ENCODE measurements at places on chromosomes 7 and 10. TPM values are rescaled to one million over a fixed set of nuclear protein-coding genes. Genes with fewer than 3 reads are reported as not detected.

Gene CRPPA
- not detected for total RNA-seq

- DNase-seq = no peak
These were observed 16.0 kb upstream of the ATOH7 start for GRCh38 chr10:68247931-68248330.

DNA sequence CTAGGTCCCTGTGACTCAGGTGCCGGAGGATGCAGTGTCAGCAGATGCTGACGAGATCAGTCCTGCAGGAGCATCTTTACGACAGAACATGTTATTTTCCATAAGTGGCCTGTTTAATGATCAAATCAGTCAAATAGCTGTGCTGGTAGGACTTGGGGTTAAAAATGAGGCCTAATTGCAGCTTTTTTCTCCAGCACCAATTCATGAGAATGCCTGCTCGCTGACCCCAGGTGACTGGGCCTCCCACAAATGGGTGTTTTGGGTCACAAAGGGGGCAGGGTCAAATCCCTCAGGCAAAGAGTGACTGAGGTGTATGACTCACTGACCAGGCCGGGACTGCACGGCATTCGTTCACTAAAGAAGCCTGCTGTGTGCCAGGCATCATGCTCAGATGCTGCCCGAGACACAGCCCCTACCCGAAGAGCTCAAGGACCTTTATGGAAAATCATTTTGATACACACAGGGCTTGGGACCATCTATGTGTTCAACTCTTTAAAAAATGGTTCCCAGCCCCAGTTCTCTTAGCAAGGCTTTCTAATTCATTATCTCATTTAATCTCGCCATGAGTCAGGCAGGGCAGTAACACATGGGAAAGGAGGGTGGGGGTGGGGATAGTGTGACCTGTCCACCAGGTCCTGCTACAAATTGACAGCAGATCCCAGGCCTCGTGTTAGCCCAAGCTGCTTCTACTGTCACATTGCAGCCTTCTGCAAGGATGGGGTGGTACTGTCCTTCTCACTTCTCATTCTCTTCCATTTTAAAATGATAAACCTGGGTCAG is 21.1 kb downstream of the ZNF775 start:
- DNase-seq = no peak

- no peak for DNase-seq
These were observed 379.1 kb upstream of the GALNT17 start for GRCh38 chr7:70752794-70753241.

- DNase-seq = peak; percentile 35
These were observed 5.9 kb downstream of the KCP start for GRCh38 chr7:128904381-128905197.

GRCh38 chr7:141866974-141867373 is 25.7 kb upstream of the PRSS37 start:
- no peak for DNase-seq

GRCh38 chr10:132492323-132493025 is 45.1 kb upstream of the INPP5A start:
- DNase-seq = no peak

Gene BBIP1
- 19.1 TPM for total RNA-seq

- DNase-seq = no peak
These were observed 2.1 kb upstream of the KAT6B start for GRCh38 chr10:74824184-74824899.

Gene TMEM139
- total RNA-seq = not detected

- DNase-seq = no peak
These were observed 307.3 kb upstream of the ZNF32 start for GRCh38 chr10:43955978-43956377.

DNA sequence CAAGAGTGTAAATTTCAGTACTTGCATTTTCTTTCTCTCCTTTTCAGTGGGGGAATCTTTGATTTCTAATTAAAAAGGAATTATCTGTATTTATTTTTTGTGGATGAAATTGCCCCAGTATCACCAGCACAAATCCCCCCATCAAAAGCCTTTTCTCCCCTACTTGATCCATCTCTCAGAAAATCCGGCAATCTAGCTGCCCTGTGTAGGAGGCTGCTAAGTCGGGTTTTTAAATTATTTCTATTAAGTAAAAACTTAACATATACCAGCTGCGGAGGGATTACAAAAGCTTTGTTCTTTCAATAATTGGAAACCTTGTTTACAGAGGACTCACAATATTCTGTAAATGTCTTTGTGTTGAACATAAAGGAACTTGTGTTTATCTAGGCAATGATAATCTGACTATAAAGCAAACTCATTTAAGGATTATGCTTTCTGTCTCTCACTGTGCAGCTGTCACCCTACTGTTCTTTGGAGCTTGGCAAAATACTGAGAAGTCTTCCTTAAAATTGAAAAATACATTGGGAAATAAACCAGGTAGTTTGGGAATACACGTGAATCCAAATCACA is 177.4 kb upstream of the PRR15 start:
- no peak for DNase-seq

- no peak for DNase-seq
These were observed 15.4 kb upstream of the HIBADH start for GRCh38 chr7:27677912-27678612.

DNA sequence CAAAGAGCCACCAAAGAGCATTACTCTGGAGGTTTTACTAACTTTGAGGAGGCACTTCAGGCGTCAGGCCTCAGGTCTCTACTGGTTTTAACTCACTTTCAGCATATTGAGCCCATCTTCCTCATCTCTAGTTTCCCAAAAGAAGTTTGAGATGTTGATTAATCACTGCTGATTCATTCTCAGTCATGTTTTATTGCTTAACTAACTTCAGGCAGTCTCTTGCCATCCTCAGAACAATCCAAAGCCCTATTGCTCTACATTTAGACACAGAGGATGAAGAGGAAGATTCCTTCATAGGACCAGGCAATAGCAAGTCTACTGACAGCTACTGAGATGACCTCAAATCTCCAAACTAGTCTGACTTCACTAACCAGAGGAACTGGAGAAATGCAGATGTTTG is 39.1 kb upstream of the BET1 start:
- no peak for DNase-seq

DNA sequence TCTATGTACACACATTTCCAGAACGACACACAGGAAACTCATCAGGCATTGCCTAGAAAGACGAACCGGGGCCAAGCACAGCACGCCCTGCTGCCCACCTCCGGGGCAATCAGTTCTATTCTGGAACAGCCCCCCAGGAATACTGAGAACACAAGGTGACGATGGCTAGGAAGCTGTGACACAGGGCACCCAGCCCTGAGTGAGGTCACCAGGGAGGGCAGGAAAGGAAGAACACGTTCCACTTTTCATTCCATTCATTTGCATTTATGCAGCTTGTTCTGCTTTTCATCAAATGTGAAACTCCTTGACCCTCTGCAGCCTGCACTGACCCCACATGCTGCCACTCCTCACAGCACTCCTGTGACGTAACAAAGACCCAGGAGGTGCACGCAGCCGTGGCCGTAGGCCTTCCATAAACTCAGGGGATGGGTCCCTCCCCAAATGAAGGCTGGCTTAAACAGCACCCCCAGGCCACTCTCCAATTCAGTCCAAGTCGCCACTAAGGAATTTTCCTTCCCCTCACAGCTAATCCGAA is 28.9 kb downstream of the MAD1L1 start:
- DNase-seq = no peak

DNA sequence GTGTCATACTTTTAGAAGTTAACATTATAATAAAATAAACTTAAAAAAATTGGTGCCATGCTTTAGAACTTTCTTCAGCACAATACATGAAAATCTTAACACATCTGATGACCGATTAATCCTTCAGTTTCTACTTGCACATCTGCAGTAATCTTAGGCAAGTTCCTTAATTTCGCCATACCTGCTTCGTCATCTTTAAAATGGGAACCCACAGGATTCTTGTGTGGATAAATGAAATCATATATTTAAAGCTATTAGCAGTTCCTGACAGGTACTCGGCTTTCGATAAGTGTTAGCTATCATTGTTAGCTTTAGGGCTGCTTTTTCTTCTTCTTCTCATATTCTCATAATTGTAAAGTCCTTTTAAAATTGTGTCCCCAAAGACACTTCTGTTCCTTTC is 907 bp upstream of the VPS50 start:
- DNase-seq = no peak

DNA sequence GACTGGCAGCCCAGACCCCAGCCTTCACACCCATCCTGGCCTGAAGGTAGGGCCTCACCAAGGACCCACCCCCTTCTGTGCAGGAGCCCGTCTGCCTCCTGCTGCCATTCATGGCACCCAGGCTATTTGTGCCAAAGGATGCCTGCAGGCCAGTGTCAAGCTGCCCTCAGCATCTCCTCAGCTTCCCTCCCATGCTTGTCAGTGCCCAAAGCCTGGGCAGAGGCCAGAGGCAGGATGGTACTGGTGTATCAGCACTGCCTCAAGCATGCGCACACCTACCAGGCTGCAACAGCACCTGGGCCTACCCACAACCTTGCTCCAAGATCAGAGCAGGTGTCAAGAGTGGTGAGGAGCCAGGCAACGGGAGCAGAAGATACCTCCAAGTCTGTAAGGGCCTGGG is 27.6 kb downstream of the SFTPA1 start:
- no peak for DNase-seq

DNA sequence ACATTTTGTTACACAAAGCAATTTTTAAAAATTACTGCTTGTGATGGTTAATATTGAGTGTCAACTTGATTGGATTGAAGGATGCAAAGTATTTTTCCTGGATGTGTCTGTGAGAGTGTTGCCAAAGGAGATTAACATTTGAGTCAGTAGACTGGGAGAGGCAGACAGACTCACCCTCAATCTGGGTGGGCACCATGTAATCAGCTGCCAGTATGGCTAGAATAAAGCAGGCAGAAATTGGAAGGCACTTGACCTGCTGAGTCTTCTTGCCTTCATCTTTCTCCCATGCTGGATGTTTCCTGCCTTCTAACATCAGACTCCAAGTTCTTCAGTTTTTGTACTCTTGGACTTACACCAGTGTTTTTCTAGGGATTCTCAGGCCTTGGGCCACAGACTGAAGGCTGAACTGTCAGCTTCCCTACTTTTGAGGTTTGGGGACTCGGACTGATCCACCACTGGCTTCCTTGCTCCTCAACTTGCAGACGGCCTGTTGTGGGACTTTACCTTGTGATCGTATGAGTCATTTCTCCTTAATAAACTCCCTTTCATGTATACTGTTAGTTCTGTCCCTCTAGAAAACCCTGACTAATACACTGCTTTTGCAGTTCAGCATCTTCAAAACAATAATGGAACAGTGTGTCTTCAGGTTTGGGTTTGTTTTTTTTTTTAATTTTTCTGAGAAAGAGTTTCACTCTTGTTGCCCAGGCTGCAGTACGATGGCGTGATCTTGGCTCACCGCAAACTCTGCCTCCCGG is 244.1 kb upstream of the SEMA3C start:
- no peak for DNase-seq

DNA sequence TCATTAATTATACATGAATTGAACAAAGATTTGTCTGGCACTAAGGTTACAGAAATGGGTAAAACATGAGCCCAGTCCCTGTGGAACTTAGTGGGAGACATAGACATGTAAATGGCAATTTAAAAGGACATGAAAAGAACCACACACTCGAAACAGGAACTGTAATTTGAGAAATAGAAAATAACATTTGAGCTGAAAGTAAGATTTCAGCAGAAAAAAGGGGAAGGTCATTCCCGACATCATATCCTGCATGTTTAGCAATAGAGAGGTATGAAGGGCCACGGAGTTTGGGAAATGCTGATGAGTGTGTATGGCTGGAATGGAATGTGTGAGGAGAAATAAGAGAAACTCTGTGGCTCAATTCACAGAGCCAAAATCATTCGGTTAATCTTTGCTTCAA is 175.4 kb upstream of the AHR start:
- peak; percentile 34 for DNase-seq
